ENCODE measurements at places on chromosomes 3 and 15.

DNA sequence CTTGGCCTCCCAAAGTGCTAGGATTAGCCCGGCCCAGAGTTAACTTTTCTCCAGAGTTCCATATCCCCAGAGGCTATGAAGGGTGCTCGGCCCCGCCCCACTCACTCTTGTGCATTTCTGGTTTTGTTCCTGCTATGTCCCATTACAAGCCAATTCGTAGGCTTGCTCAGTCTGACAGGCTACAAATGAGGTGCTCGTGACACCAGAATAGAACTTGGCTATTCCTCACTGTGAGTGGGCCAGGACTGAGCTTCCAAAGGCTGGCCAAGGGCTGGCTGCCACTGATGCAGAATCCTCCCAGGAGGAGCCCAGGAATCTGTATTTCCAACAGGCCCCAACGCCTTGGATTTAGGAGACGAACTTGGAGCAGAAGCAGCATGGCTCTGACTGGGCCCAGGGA lies 282.7 kb upstream of the C2CD4B start:
- no peaks in the 10 kb centered on the region for H3K36me3 ChIP-seq
- no peak overlapping the region for H3K27ac ChIP-seq

DNA sequence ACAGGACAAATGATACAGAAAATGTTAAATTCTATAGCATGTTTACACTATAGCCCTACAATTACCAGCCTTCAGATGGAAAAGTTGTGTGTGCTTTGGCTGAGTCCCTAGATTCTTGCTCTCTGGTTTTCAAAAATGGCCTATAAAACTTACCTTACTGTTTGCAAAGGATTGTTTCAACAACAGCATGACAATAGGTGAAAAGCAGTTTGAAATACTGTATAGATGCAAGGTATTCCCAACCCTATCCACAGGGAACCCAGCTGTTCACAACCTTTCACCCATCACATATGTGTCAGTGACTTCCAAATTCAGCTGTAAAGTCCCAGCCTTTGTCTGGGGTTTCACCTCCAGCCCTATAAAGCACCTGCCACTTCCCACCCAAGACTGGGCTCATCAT lies 97.3 kb downstream of the NEK10 start:
- no peaks in the 10 kb centered on the region for H3K36me3 ChIP-seq
- no peak overlapping the region for H3K4me3 ChIP-seq
- no peak overlapping the region for H3K27ac ChIP-seq
- DNase-seq: no peak

GRCh38 chr15:78192826-78193594 lies 41.4 kb downstream of the ACSBG1 start:
- no peaks in the 10 kb centered on the region for H3K27me3 ChIP-seq
- H3K27ac ChIP-seq: no peak overlapping the region
- H3K4me1 ChIP-seq: no peaks in the 10 kb centered on the region
- no peak overlapping the region for H3K4me3 ChIP-seq
- no peaks in the 10 kb centered on the region for H3K36me3 ChIP-seq

DNA sequence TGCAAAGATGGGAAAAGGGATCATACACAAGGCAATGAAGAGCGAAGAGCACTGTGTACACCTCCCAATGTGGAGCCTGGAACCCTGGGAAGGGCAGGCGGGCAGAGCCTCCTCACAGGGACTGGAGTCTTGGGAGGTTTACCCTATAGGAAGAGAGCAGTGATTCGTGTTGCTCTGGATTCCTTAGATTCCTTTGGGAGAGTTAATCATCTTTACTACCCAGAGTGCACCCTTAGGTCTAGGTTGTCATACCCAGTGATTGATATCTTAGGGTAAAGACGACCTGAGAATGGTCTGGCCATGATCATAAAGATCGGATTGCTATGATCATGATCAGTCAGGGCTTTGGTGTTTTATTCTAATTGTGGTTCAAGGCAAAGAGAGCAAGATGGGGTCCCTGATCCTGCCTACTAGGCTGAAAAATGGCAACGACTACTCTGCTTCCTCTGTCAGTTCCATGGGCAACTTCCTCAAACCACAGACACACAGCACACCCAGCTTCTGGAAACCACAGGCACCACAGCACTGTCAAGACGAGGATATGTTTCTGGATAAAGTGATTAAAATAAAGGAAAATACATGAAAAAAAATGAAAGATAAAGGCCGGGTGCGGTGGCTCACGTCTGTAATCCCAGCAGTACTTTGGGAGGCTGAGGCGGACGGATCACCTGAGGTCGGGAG lies 20.4 kb upstream of the MAP6D1 start:
- no peaks in the 10 kb centered on the region for H3K4me1 ChIP-seq
- no peak for DNase-seq
- no peak overlapping the region for H3K27ac ChIP-seq
- H3K27me3 ChIP-seq: no peaks in the 10 kb centered on the region
- H3K36me3 ChIP-seq: peaks cover 42% of the 10 kb centered on the region
- no peak overlapping the region for H3K4me3 ChIP-seq

GRCh38 chr3:8562081-8562595 lies 60.5 kb downstream of the LMCD1 start:
- no peak for DNase-seq
- no peak overlapping the region for H3K27ac ChIP-seq
- H3K27me3 ChIP-seq: no peaks in the 10 kb centered on the region
- no peaks in the 10 kb centered on the region for H3K4me1 ChIP-seq
- H3K36me3 ChIP-seq: no peaks in the 10 kb centered on the region

DNA sequence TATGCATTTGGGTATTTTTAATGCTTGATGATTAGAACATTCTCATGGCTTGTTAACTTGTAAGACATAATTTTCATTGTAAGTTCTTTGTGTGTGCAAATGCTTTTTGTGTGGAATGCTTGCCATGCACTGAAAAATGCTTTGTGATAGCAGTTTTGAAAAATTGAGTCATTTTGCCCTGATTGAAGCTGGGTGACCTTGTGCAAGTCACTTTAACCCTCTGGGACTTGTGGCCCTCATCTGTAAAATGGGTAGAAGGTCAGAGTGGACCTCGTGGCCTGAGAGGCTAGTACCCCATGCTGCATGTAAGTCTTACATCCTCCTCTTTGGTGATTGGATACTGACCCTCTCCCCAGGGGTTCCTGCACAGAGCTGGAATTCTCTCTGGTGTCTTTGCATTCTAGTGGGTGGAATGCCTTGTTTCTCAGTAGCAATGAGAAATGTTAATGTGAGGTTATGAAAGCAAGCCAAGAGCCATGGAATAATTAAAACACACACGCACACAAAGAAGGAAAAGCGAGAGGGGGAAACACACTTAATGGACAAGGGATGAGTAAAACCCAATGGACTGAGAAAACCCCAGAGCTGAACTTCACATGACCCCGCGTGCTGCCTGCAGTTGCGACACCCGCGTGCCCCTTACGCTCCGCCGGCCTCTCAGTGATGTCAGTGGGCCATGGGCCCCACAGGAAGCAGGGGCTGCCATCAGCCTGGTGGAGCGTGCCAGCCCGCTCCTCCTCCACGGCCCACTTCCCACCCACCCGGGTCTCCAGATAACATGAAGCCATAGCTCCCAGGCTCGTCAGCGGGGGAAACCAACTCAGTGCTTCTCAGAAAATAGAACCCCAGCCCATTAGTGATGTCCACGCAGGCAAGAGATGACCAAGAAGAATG lies 44.0 kb downstream of the SMAD3 start:
- H3K27ac ChIP-seq: no peak overlapping the region
- peaks cover 8% of the 10 kb centered on the region for H3K36me3 ChIP-seq

- H3K27me3 ChIP-seq: no peaks in the 10 kb centered on the region
- no peak overlapping the region for H3K27ac ChIP-seq
- H3K4me1 ChIP-seq: no peaks in the 10 kb centered on the region
Observed at GRCh38 chr3:120311863-120312794, 27.1 kb upstream of the GPR156 start.

- no peaks in the 10 kb centered on the region for H3K36me3 ChIP-seq
- no peak overlapping the region for H3K27ac ChIP-seq
- H3K4me1 ChIP-seq: peaks cover 8% of the 10 kb centered on the region
- no peak overlapping the region for H3K4me3 ChIP-seq
- H3K27me3 ChIP-seq: no peaks in the 10 kb centered on the region
- no peak for DNase-seq
Observed at GRCh38 chr15:45536934-45537333, 14.4 kb upstream of the SLC30A4 start.
